ENCODE measurements at places on chromosomes 1 and 21.
A peak's percentile ranks its signal among the peaks of the same experiment; 100 is the strongest.

DNA sequence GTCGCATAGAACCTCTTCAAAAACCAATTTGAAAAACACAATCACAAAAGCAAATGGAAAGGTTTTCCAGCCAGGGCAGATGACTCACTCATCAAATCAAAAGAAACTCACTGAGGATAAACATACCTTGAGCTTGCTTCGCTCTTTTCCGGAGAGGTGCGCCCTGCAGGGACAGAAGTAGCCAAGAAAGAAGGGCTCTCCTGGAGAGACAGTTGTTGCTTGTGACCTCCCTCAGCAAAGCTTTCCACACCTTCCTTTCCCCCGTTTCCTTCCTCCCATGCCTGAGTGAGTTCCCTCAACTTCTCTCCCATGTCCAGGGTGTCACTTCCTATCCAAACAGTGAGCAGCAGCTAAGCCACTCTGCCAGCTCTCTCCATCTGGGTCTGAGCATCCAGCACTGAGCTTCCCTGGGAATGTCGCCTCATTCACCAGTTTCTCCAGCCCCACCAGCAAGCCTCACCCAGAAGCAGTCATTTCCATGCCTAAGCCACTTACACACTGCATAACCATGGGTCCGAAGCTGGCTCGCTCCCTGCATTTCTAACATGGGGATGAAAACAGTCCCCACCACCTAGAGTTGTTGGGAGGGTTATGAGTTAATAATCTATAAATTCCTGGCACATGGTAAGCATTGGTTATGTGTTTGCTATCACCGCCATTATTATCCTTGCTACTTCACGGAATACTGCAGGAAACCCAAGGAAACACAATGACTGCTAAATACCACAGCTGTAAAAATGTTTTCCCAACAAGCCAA, 75.0 kb downstream of the PTPN14 start:
- DNase-seq: no peak

DNA sequence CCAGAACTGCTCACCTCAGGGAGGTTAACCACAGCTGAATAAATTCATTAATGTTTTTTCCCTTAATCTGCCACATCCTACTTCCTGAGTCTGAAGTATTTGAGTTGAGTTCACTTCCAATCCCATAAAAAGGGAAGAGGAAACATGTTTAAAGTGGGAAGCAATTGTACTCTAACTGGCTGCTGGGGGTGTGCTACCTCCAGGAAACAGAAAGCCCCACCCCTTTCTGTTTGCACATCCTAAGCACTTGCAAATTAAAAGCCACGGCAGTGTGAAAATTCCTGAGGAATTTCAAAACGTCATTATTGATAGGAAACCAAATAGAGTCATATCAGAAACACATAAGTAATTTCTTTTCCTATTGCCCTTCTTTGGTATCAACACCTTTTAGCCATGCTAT, 307.0 kb upstream of the NR5A2 start:
- no peak for DNase-seq

DNA sequence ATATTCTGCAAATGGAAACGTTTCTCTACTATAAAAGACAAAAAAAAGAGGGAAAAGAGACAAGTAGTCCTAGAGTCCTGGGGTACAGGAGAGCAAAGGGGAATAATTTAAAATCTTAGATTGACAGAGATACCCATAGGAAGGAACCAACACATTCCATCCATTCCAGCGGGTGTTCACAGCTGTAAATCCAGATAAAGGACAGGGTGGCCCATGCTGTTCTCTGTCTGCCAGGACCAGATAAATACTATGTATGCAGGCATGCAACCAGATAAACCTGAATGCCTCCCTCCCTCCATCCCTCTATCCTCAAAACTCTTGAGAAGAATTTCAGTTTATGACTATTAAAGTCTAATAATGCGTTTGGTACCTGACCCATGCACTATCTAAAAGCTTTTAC, 131.8 kb downstream of the PTPN14 start:
- DNase-seq: no peak

DNA sequence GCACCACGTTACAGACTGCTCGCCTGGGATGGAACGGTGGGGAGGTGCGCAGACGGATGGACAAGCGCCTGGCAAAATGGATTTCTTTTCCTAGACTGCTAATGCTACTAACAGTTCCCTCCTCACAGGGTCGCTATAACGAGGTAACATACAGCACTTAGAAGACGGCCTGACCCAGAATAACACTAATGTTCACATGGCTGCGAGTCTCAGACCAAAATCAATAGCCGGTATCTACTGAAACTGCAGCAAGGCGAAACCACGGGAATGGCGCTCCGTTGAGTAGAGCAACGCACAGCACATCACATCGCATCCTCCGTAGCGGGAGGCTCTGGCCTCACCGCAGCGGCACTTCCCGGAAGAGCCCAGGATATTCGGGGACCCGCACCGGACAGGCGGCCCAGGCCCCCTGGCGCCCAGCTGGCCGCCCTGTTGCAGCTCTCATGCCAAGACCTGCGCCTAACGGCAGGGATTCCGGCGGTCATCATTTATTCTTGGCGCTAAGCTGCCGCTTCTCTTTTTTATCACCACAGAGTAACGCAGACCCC, 46.6 kb downstream of the VPS26C start:
- peak; percentile 43 for DNase-seq

DNA sequence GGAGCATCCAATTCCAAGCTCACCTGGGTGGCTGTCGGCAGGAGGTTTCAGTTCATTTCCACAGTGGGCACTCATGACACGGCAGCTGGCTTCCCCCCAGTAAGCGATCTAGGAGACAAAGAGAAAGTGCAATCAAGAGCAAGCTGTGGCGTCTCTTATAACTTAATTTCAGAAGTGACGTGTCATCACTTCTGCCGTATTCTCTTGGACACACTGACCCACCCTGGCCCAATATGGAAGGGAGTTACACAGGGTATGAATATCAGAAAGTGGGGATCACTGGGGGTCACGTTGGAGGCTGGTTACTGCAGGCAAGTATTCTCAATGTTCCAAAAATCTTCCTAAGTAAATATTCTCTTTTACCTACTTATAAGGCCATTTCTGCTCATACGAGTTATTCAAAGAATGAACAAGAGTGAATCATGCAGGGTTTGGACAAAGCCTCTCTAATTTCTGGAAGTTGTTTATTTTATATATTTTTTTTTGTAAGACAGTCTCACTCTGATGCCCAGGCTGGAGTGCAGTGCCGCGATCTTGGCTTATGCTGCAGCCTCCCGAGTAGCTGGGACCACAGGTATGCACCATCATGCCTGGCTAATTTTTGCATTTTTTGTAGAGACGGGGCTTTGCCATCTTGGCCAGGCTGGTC, 46.5 kb upstream of the GREM2 start:
- no peak for DNase-seq

GRCh38 chr21:17688912-17689874, 76.5 kb upstream of the BTG3 start:
- peak; percentile 16 for DNase-seq

DNA sequence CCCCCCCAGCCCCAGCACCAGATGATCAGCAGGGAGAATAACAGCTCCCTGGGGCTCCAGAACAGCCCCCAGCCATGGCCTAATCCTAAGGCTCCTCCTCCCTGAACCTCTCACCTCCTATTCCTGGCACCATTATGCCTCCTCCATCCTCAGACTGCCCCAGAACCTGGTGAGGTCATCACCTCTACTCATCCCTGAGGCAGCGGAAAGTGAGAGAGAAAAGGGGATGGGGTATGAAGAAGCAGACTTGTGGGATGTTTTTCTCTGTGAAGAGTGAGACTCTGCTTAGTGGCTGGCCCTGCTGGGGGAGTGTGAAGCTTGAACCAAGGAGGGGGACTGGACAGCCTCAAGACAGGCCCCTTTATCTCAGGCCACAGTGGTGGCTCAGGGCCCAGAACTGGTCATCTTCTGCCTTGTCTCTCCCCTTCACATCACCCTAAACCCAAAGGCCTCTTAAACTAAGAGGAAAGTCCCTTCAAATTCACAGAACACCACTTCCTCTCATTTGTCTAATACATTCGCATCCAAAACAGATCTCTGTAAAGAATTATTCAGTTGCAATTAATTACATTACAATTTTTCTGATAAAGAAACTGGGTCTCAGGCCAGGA, 2.2 kb upstream of the PPM1J start:
- no peak for DNase-seq

GRCh38 chr1:18340158-18340764, 140.5 kb upstream of the KLHDC7A start:
- no peak for DNase-seq
